ENCODE measurements at places on chromosomes 12 and 14.
A peak's percentile ranks its signal among the peaks of the same experiment; 100 is the strongest.

GRCh38 chr12:87363497-87364084, 665.6 kb downstream of the C12orf50 start:
- no peak for DNase-seq

GRCh38 chr12:116657921-116658495, 79.9 kb downstream of the SPRING1 start:
- no peak for DNase-seq

DNA sequence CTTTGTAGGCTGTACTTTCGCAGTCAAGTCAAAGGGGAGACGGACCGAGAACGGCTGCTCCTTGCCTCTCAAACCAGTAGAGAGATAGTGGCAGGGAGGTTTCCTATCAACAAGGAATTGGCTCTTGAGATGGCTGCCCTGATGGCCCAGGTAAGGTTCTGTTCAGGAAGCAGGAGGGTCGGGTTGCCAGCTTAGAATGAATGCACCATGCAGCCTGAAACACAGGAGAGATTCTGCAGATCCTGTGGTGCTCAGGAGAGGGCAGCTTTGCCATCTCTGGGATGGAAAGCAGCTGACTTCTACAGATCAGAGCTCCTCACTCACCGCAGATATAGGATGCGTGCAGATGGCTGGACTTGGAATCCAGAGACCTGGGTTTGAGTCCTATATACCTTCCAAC, 18.0 kb downstream of the PIGH start:
- DNase-seq = no peak

GRCh38 chr14:83483063-83483462, 1949.4 kb upstream of the SEL1L start:
- no peak for DNase-seq

DNA sequence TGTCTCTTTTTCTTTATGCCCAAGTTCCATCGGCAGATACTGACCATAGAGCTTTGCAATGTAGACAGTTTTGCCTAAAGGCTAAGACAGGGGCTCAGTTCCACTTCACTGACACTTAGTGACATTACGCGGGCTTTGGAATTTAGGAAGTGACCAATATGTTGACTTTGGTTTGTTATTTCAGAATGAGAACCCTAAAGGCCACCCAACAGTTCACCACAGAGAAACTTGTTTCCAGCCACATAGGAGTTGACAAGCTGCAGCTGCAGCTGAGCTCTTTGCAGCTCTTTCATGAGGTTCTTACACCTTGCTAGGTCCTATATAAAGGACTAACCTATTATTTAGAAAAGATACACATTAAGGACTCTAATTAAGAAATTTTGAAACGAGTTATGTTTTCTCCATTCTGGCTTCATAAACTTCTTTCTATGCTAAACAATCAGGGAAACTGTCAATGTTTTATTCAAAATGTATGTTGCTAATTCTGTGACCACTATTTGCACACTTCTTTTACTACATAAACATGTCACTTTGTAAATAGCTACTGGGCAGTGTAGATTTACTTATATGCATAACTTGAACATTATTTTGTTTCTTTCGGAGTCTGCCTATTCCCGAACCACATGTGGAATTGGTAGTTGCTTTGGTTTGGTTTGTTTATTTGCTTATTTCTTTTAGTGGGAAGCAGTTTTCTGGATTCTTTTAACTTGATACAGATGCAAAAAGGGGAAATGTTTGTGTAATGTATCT, 18.5 kb upstream of the KLRD1 start:
- no peak for DNase-seq

- DNase-seq = peak; percentile 54
Measured at GRCh38 chr14:101819251-101819990, 57.9 kb downstream of the PPP2R5C start.

DNA sequence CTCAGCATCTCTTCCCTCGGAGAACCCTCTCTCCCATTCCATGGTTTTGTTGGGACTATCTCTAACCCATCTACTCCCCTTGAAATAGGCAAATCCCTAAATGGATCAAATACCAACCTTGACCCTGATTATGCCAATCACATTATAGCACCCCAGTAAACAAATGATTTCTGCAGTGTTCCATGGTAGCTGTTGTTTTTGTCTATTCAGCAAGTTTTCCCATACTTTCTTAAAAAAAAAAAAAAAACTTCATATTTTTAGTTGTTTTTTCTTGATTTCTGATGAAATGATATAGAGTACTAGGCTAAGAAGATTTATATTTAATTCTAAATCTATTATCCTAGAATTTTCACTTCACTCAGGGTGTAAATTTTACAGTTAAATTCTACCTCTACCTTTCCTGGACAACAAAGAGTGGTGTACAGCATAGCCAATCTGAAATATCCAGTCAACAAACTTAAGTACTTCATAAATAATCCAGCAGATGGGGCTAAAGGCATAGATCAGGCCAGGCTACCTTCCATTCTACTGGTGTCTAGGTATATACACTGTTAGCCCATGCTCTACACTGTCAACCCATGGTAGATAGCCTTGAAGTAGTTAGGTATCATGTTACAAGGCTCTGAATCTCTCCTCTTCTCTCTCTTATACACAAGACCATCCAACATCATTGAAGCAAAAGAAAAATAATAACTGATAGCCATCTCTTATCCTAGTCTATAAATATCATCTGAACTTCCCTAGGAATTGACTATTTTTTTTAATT, 82.2 kb downstream of the PLEKHG7 start:
- DNase-seq = no peak

DNA sequence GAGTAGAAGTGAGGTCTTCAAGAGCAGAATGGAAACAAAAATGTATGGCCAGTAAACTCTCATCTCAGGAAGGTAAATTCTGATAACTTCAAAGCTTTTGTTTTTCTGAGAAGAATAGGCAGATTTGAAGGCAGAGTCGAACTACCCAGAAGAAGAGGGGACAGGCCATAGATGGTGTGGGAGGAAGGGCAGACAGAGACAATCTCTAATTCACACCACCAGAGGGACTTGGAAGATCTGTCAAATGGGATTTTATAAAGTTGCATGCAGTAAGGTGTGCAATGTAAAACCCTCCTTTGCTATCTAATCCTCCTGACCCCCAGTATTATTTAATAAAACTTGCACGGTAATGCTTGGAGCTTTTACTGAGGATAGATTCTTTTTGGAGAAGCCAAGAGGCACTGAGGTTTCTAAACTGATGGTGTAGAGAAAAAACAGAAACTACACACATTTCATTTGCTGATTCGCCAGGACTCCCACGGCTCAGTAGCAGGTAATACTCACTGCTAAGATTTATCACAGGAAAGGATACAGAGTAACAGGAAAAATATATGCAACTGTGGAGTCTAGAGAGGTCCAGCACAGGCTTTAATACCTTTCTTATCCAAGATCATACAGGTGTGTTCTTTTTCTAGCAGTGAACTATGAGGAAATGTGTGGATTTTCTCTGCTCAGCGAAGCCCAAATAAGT, 18.3 kb downstream of the SLC38A2 start:
- DNase-seq = no peak

DNA sequence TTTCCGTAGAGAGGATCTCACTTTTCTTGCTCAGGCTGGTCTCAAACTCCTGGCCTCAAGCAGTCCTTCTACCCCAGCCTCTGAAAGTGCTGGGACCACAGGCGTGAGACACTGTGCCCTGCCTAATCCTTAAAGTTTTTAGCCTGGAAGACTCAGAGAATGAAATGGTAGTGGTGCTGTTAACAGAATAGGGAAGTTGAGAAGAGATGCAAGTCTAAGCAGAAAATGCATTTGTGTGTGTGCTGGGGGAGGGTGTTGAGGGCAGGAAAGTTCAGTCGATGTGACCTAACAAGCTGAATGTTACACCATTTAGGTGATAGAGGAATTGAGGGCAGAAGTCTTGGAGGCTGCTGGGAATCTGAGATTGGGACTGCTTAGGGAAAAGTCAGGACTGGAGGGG, 6.9 kb upstream of the TUBA1A start:
- DNase-seq = no peak

- no peak for DNase-seq
Measured at GRCh38 chr14:34502545-34503225, 36.8 kb downstream of the EAPP start.

DNA sequence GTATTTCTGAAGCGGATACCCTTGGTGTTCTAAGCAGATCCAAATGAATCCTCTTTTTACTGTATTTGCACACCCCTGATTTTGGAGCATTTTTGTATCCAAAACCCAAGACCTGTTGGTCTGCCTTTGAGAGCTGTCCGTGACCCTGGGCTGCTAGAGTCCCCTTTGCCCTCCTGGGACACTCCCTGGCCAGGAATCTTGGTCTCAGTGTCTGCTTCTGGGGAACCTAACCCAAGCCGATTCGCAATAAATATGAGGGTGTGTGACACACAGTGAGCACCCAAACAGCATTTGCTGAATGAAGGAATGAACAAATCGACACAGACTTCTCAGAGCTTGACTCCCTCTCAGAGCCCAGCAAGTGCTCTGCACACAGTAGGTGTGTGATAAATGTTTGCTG, 92.9 kb downstream of the SCARB1 start:
- DNase-seq = no peak

GRCh38 chr12:53750812-53751335, 905 bp downstream of the CISTR start:
- DNase-seq = no peak

DNA sequence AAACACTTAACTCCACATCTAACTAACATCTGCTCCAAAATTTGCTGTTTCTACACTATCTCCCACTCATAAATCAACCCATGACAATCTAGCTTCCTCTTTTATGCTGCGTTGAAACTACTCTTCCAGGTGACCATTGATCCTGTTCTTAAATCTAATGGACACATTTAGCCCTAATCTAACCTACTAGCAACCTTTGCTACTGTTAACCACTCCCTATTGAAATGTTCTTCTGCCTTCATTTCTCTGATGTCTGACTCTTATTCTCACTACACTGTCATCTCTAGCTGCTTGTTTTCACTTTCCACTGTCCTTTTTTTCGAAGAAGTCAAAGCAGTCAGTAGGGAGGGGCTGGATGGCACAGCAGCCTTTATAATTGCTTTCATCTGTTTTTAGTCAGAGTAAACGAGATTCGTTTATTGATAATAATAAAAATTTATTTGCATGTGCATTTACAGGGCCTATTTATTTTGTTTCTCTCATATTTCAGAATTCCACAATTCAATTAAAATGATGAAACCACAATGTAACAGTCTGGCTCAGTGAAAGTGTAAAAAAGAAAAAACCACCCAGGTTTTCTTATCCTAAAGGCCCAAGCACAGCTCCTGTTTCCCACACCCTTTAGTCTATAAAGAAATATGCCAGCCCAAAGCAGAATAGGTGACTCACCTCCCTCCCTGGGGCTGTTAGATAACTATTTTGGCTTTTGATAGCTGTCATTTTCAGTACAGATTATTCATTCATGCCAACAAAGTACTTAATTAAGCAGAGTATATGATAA, 44.9 kb downstream of the ATP2B1 start:
- DNase-seq = no peak

GRCh38 chr12:110023059-110023980, 24.1 kb downstream of the ANKRD13A start:
- DNase-seq = no peak

DNA sequence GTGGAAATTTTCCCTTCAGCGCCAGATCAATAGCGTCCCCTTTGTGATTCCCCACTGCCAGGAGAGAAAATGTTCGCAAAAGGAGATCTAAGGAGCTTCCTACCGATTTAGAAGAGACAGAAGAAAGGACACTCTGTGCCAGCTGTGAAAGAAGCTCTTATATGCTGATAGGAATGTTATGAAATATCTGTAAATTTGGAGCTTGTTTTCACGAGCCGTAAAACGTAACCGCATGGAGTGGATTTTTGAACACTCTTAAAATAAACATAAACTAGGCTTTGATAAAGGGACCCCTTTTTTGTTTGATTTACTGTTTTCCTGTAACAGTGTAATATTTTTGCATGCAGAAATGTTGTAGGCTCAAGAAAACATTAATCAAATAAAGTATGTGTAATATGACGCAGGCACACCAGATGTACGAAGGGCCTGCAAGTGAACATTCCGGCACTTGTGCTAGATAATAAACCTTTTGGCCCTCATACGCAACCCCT, 346.8 kb downstream of the ETNK1 start:
- DNase-seq = no peak

DNA sequence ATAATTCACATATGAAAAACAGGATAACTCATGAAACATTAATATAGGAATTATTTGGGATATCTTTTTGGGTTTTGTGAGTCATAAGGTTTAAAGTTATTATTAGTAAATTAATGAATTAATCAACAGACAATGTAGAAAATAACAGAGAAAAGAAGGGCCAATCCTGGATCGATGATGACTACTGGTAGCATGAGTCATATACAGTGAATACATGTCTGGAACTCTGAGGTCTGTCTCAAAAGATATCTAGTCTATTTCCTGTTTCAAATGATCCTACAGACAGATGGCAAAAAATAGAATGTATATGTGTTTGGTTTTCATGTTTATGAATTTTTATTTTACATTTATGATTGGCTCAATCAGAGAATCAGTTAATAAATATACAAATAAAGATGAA, 86.4 kb upstream of the RTL1 start:
- DNase-seq = no peak

- DNase-seq = no peak
Measured at GRCh38 chr12:94123127-94123526, 25.2 kb upstream of the PLXNC1 start.

DNA sequence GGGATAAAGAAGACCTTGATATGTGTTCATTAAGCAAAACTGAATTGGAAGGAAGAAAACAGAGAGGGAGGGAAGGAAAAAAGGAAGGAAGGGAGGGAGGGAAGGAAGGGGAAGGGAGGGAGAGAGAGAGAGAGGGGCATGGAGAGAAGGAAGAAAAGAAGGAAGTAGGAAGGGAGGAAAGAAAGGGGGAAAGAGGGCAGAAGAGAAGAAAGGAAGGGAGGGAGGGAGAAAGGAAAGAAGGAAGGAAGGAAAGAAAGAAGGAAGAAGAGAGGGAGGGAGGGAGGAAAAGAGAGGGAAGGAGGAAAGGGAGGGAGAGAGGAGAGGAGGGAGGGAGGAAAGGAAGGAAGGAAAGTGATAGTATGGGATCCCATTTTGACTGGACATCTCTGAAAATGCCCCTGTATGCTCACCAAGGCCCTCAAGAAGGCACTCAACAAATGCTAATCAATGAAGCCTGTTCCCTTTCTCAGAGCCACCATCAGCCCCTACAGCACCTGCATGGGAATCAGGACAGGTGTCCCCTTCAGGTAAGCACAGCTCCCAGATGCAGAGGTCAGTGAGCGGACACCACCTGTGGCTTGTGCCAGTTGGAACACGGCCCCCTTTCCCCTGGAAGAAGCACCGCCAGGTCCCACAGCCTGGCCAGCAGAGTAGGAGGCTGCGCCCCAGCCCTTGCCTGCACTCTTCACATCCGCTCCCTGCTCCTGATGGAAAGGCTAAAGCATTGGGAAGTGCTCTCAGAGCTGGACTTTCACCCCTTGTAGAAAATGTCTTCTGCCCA, 161.4 kb upstream of the DIO3 start:
- DNase-seq = no peak

DNA sequence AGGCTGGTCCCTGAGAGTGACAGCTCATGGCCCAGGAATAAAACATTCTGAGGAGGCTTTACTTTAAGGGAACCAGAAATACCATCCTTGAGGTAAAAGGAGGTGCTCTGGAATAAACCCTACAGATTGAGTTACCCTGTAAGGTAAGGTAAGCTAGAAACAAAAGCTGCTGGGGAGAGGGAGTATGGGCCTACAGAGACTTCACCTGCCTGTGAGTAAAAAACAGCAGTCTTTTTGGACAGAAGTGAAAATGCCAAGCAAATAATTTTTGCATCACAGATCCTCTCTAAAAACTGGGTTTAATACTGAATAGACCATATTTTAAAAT, 41.2 kb downstream of the CORO1C start:
- no peak for DNase-seq

- peak; percentile 60 for DNase-seq
Measured at GRCh38 chr12:105330283-105330930, at the start of gene C12orf75. C12orf75 (plus strand) TSS chr12:105330691; CDS start chr12:105330892, 201 bp downstream.

- DNase-seq = no peak
Measured at GRCh38 chr12:128976120-128976738, 123.0 kb downstream of the GLT1D1 start.
